RPMI7951 (cell line): ENCODE measurements at places on chromosomes 1 and 21. TPM values are rescaled to one million over a fixed set of nuclear protein-coding genes. Genes with fewer than 3 reads are reported as not detected.

DNA sequence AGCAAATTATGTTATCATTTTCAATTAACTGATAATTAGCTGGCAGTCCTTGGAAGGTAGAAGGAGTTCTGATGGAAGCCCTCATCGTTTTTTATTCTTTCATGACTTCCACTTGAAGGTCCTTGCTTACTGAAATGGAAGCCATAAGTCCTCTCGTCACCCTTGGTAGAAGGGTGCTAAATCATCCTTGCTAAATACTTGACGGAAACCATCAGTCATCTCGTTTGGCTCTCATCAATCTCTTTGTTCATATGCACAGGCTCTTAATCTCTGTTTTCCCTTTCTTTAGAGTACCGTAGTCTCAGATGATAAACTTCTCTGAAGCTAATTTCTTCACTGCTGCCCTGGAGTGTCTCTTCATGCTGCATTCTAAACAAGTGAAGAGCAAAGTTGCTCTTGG, 34.5 kb downstream of the UCK2 start:
- DNase-seq = no peak

Gene HTR6
- total RNA-seq = 0.10 TPM in 1 of 2 replicates, not detected in the other

Gene MPL
- not detected in 2 replicates for total RNA-seq

- peak; percentile 82 for DNase-seq
Observed at GRCh38 chr1:204493145-204493983, 1.2 kb downstream of the PIK3C2B start.

Gene VWA5B1
- total RNA-seq = not detected in 2 replicates

GRCh38 chr1:85569122-85569521, 11.4 kb upstream of the CCN1 start:
- DNase-seq = peak; percentile 71

DNA sequence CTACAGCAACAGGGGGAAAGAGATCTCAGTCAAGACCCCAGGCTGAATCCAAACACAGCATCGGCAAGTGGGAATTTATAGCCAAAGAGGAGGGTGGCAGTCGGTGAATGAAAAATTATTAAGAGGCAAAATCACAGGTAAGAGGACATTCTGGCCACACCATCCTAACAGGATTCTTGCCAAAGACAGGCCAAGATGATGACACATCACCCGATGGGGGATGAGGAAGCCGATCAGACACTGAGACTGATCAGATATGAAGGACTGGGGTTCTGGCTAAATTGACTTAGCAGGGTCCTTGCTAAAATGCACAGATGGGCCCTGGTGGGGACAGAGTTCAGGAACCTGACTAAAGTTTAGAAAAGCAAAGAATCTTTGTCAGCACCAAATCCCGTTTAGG, 402.2 kb downstream of the SMYD3 start:
- peak; percentile 22 for DNase-seq

GRCh38 chr1:156154317-156154749, 948 bp downstream of the SEMA4A start:
- DNase-seq = no peak

GRCh38 chr1:171141688-171142415, 43.2 kb upstream of the FMO2 start:
- DNase-seq = peak; percentile 86

Gene SLAMF6
- not detected in 2 replicates for total RNA-seq

Gene NUF2
- 88.0 and 102 TPM in 2 replicates for total RNA-seq

GRCh38 chr1:2256435-2257244, 28.5 kb downstream of the SKI start:
- DNase-seq = no peak

GRCh38 chr1:2433936-2434655, 21.7 kb upstream of the PEX10 start:
- DNase-seq = no peak

Gene CDC42
- 554 and 659 TPM in 2 replicates for total RNA-seq

GRCh38 chr1:46364612-46365011, 24.0 kb downstream of the NSUN4 start:
- DNase-seq = peak; percentile 46

Gene DYNLT4
- 0.24 and 0.88 TPM in 2 replicates for total RNA-seq
